ENCODE measurements at places on chromosomes 3 and 15.

DNA sequence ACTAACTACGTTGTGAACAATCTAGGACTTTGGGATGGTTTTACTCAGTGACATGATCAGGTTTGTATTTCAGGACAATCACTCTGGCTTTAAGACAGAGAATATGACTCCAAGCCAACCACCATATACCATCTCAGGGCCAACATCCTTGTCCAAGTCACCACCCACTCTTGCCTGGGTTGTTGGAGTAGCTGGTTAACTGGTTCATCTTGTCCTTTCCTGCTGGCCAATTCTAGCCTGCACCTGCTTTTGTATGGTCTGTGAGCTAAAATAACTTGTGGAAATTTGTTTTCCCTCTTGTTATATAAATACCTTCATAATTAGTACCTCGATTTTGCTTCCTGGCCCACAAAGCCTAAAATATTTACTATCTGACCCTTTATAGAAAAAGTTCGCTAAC lies 306.8 kb upstream of the STT3B start:
- DNase-seq: no peak

- no peak for DNase-seq
Observed at GRCh38 chr15:50138391-50138790, 19.4 kb upstream of the ATP8B4 start.

- DNase-seq: no peak
Observed at GRCh38 chr3:31508452-31509146, 24.1 kb upstream of the STT3B start.

DNA sequence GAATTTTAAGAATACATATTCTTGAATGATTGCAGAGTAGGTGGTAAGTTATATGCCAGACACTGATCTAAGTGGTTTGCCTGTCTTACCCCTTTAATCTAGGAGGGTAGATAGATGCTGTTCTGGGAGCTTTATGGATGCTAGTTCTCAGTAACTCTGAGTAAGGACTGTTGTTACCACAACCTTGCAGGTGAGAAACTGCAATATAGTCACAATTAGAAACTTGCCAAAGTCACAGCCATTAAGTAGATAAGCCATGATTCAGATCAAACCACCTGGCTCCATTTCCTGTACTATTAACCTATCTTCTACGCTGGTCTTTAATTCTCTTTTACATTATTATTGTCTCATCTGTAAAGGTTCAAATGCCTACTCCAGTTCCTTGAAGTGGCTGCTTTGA lies 46.8 kb downstream of the UBE2E2 start:
- DNase-seq: no peak

DNA sequence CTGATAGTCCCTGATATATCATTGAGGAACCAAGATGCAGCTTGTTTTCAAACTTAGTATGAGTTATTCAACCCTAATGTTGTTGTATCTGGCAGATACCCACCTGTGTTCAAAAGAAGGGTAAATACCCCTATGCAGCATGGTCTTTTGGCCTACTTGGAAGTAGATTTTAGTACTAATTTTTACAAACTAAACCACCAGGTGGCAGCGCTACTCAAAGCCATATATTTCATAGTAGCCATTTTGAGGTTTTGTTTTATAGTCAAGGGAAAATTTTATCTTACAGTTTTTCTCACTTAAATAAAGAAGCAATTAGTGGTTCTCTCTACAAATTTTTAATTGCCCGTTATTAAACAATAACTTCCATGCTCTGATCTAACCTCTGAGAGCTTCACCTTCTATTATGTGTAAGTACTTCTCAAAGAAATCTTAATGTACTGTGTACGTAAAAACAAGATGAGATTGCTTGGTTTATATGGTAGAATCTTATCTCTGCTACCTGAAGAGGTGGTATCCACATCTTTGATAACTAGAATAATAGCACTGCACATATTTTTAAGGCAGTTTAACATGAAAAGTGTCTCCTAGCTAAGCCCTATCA lies 31.5 kb upstream of the MLF1 start:
- no peak for DNase-seq

DNA sequence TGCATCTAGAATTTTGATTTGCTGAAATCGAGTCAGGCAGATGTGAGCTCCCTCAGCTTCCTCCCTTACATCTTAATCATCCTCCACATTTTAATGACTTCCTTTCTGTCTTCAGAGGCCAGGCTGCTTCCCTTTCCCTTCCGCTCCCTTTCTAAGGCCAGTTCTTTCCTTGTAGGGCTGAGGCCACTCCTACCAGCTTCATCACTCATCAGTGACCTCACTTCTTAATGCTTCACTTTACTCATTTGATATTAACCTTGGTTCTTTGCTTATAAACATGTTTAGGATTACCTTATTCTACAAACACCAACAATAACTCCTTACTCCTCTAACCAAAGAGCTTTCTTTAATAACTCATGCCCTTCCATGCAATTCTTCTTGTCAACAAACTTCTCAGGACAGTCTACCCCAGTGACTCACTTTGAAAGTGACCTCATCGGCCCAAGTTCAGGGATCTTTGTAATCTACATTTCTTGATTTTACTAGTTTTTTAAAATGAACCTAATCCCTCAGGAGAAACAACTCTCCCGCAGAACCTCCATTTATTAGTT lies 23.9 kb downstream of the ILDR1 start:
- DNase-seq: no peak

- DNase-seq: no peak
Observed at GRCh38 chr15:34336991-34337556, 507 bp downstream of the SLC12A6 start.

DNA sequence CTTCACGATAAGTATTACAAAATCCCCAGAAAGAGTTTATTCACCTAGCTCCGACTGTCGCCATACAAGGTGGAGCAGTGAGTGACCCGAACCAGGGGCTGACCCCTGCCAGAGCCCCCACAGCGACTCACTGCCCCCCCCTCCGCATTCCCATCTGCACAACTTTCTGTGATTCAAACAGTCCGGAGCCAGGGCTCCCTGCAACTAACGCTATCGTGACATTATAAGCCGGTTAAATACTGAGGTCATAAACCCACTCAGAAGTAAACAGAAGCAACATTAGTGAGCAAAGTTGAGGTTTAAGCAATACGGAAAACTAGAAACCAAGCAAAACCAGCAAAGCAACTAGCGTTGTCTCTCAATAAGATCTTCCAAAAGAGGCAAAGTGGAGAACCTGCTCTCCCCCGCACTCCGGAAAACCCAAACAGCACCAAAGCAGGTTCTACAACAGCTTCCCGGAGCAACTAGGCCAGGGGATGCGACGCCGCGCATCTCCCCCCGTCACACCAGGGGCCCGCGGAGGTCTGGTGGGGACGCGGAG lies 642 bp downstream of the SCAP start:
- DNase-seq: no peak

Data from stimulated activated CD8-positive, alpha-beta memory T cell treated with anti-CD3 and anti-CD28 coated beads, Interleukin-4, amount 100 ng/mL, for 24 hours (primary cell).